Dorsolateral prefrontal cortex (tissue), 122 donors: ENCODE measurements at places on chromosomes 5 and 9.

DNA sequence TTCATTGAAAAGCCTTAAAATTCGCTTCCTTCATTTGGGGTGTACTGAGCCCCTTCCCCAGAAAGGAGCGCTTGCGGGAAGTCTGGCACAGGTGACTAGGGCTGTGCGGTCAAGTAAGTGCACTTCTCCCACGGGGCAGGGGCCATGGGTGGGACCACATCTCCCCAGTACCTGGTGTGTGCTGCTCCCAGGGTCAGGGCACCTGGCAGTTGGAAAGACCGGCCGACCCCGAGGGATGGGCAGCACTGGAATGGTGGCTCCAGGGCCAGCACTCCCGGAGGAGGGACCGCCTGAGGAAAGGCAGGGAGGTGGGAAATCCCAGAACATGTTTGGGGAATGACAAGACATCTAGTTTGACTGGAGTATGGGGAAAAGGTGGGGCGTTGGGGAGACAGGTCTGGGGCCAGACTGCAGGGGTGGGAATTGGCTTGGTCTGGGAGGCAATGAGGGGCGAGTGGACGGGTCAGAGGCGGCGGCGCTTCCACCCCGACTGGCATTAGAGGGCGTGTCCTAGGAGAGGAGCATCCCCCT, 727 bp upstream of the GLIPR2 start:
- DNase-seq, result peak; percentile 30

DNA sequence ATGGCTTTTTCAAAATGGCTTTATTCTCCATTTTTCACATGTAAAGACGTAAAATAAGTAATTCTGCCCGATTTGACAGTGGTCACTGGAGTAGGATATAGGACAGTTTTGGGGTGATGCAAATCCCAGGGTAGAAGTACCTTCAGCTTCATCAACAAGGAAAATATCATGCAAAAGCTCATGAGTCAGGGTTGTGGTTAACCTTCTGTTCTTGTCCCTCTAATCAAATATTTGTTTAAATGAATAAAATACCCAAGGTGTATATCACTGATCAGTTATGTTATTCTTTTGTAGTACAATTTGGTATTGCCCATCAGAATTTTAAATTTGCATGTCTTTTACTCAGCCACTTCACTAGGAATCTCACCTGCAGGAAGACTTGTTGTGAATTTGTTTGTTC, 40.0 kb downstream of the FBXL7 start:
- DNase-seq, result no peak

DNA sequence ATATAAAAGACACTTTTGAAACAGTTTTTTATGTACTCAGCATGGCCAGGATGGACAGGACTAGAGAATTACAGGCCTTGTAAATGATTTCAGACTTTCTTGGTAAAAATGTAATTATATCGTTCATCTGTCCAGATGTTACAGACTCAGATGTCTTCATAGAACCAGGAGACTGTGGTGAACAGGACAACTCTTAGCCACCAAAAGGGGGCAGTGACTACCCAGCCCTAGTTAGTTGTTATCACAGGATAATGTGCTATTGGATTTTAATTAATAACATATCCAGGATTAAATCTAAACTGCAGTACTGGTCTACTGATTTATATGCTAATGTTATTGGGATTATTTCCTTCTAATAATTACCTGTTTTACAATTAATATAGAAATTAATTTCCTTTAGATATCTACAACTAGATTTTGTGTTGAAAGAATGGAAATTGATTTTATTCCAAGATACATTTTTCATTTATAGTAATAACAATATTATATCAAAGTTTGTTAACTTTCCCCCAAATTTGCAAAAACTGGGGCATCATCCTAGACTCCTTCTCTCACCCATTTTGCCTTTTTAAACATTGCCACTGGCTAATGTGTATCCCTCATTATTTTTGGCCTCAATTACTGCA, 99.4 kb downstream of the MTREX start:
- DNase-seq, result no peak

DNA sequence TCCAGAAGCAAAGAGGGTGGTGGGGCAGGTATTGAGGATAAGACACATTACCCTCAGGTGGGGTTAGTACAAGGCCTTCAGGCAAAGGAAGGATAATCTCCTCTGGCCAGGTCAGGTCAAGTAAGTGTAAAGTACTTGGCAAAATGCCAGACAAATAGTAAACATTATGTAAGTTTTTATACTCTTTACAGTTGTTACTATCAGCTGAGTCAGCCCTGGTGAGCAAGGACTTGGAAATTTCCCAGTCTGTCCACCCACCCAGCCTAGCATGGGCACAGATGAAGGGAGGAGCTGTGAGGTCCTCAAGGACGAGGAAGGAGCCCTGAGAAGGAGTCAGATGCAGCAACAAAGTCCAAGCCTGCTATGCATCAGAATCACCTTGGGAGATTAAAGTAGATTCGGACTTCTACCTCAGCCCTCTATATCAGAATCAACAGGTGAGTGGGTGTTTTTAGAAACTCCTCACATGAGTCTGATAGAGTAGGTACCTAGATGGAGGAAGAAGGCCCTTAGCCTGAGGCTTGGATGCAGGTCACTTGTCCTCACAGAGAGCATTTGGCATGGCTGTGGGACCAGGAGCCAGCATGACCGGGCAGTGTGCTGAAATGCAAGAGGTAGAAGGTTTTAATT, 50.2 kb upstream of the BARX1 start:
- peak; percentile 45 for DNase-seq

DNA sequence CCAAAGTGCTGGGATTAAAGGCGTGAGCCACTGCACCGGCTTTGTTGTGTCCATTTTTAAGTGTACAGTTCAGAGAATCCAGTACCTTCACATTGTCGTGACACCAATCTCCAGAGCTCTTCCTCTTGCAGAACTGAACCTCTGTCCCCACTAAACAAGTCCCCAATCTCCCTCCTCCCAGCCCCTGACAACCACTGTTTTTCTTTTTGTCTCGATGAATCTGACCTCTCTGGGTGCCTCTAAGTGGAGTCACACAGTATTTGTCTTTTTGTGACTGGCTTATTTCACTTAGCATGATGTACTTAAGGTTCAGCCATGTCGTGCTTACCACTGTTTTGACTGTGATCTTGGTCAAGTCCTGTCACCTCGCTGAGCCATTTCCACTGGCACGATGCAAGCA, 1.6 kb downstream of the WDR38 start:
- DNase-seq, result no peak

GRCh38 chr5:137792303-137792702, 38.1 kb upstream of the HNRNPA0 start:
- no peak for DNase-seq

GRCh38 chr5:180627386-180628120, 21.8 kb downstream of the FLT4 start:
- DNase-seq, result no peak

DNA sequence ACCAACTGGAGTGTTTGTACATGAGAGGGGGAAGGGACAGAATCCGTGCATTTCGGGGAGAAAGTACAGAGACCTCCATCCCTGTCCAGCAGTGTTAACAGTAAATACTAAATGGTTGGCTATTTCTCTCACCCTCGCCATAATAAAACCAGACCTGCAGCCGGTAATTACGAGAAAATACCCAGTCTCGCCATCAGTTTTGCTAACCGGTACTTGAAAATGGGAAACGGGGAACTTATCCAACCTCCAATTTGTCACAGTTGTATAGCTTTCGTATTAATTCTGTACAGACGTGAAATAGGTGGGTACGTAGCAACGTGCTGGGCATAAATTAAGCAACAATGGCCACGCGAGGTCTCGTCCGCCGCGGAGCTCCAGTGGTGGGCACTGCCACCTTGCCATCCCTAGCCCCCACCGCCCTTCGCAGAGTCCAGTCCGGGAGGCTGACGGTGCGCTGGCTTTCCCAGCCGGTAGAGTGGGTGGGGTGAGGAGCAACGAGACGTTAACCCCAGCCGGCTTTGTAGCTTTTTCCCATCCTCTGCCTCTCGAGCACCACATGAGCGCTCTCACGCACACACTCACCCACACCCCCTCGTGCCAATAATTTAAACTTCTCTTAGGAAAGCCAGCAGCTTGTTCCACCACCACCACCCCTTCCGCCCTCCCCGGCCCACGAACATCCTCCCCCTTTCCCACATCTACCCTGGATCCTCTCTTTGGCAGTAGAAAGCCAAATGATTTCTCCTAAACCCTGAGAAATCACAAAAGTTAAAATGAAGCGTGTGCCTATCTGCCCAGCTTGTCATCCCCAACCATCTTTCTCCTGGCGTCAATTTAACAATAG, 1.8 kb downstream of the ELAVL2 start:
- DNase-seq, result no peak

DNA sequence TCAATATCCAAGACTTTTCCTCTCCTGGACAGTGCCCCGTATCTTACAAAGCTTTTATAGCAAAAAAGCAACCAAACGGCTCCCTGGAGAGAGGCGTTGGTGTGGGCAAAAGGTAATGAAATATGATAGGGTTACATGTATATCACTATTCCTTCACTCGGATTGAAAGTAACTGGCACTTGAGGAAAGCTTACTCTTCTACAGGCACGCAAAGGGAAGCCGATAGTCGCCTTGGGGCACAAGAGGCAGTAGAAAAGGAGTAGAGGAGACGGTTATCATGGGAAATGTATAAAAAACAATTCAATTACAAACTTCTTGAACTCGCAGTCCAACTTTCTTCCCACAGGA, 1.1 kb downstream of the DIAPH1 start:
- no peak for DNase-seq

- no peak for DNase-seq
These were observed 15.9 kb upstream of the SYNPO start for GRCh38 chr5:150624334-150625163.

- no peak for DNase-seq
These were observed 153.2 kb downstream of the FGF10 start for GRCh38 chr5:44236040-44236439.

- no peak for DNase-seq
These were observed 108.2 kb downstream of the SYK start for GRCh38 chr9:90909747-90910283.

- no peak for DNase-seq
These were observed 173.1 kb downstream of the PLK2 start for GRCh38 chr5:58286741-58287140.

DNA sequence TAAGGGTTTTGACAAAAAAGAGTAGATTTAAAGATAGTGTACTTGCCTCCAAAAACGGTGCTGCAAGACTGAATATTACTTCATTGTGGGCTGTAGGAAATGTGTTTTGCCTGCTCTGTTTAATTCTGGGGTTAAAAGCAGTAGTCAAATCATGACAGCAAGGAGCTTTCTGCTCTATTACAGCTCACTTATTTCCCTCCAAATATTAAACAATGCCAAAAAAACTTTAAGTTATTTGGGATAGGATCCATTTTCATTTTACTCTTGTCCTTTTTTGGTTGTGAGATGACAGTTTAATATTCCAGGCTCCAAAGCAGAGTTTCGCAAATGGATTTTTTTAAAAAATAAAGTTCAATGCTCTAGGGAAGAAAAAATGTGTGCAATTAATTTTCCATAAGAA, 340.4 kb upstream of the RGMB start:
- DNase-seq, result no peak

GRCh38 chr9:134653259-134654009, 11.8 kb downstream of the COL5A1 start:
- DNase-seq, result no peak

DNA sequence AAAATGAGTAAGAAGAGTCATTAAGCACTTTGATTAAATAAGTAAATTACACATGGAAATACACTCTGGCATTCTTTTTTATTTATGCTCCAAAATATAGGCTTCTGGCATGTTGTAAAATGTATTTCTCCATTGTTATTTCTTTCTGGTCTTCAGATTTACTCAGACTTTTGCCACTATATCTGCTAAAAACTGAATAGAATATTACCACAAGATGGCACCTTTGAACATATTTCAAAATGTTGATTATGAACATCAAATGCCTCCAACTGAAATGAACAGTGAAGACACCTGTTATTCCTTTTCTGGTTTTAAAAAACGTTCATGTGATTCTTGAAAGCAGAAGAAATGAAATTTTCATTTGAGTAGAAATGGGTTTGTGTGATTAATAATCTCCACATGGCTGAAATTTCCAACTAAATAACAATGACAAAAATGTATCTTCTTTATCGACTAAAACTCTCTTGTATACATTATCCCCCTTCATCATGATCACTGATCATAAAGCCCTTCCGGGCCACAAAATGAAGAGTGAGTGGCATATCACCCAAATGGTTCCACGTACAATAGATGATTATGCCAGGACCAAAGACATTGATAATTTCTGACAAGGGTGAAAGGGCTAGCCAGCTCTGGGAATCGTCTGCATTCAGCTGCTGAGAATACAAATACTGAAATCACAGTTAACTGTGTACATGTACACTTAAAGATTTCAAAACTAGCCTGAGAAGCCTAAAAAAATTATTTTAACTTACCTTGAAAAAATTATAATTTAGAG, 23.8 kb downstream of the TYRP1 start:
- no peak for DNase-seq

GRCh38 chr9:122065923-122066629, 27.0 kb downstream of the TTLL11 start:
- no peak for DNase-seq

DNA sequence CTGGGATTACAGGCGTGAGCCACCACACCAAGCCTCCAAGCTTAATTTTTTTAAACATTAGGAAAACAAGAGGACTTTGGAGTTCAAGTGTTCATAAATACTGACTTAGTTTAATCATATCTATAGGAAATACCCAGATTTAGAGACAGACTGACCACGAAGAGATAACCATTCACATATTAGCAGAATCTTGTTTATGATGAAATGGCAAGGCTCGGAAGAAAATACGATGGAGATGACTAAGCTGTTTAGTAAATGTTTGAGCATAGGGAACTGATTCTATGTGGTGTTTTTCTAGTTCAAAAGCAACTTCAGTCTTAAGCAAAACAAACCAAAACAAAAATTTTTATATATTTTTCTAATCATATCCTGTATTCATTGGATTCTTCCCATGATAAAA, 13.5 kb upstream of the TUSC1 start:
- no peak for DNase-seq

DNA sequence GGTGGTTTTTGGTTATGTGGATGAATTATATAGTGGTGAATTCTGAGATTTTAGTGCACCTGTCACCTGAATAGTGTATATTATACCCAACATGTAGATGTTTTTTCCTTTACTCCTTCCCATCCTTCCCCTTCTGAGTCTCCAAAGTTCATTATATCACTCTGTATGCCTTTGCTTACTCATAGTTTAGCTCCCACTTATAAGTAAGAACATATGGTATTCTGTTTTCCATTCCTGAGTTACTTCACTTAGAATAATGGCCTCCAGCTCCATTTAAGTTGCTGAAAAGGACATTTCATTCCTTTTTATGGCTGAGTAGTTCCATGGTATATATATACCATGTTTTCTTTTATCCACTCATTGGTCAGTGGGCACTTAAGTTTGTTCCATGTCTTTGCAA, 161.6 kb upstream of the CD180 start:
- no peak for DNase-seq

- DNase-seq, result no peak
These were observed 10.7 kb downstream of the DIRAS2 start for GRCh38 chr9:90631964-90632363.

DNA sequence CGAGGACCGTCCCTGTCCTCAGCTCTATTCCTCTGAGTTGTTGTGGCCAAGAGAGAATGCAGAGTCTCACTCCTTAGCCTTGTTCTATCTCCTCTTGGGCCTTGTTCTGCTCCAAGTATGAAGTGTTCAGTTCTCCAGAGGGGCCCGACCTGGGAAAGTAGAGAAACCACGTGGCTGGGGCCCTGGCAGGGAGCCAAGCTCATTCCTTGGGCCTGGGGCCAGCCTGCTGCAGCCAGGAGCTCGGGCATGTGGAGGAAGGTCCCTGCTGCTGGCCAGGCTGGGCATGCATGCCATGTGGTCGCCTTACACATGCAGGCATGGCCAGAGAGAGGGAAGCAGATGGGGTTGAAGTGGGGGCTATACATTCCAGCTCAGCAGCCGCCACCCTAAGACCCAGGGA, 60.7 kb downstream of the COL27A1 start:
- peak; percentile 28 for DNase-seq

GRCh38 chr9:14306672-14307660, 7.0 kb downstream of the NFIB start:
- peak; percentile 36 for DNase-seq
